ENCODE measurements at places on chromosomes 4 and X.

GRCh38 chrX:74510401-74510800, 89.1 kb downstream of the SLC16A2 start:
- no peak for DNase-seq

- no peak for DNase-seq
Observed at GRCh38 chr4:1720163-1720983, 750 bp downstream of the TMEM129 start.

GRCh38 chr4:85598936-85599335, 124.0 kb downstream of the ARHGAP24 start:
- no peak for DNase-seq

- DNase-seq = no peak
Observed at GRCh38 chr4:139726615-139727014, 61.0 kb downstream of the MGST2 start.

DNA sequence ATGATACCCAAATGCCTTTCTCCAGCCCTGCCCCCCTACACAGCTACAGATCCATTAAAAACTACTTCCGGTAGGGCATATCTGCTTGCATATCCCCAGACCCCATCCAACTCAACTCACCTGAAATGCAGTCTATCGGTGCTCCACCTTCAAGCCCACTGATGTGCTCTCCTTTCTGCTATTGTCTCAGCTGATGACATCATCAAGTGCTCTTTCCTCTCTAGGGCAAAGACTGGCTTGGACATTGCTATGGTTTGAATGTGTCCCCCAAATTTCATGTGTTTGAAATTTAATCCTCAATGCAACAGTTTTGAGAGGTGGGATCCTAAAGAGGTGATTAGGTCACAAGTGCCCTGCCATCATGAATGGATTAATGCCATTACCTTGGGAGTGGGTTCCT, 212.4 kb downstream of the RELL1 start:
- DNase-seq = no peak

DNA sequence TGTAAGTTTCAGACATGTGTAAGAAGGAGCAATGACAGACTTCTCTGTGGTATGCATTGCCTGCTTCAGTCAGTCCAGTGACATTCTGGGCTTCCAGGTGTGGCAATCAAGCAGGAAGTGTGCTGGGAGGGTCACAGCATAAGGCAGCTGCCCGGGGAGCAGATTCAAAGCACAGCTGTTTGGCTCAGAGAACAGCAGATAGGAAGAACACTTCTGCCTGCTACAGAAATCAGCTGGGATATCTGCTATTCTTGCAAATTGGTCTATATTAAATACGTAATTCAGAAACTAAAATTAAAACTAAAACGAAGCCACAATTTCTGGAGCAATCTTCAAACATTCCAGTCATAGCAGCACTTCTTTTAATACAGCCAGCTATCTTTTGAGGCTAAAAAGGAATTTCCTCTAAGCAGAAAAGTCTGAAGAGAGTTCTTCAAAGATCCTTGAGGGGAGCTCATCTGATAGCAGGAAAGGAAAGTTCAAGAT, 47.5 kb upstream of the GALNT7 start:
- DNase-seq = no peak

DNA sequence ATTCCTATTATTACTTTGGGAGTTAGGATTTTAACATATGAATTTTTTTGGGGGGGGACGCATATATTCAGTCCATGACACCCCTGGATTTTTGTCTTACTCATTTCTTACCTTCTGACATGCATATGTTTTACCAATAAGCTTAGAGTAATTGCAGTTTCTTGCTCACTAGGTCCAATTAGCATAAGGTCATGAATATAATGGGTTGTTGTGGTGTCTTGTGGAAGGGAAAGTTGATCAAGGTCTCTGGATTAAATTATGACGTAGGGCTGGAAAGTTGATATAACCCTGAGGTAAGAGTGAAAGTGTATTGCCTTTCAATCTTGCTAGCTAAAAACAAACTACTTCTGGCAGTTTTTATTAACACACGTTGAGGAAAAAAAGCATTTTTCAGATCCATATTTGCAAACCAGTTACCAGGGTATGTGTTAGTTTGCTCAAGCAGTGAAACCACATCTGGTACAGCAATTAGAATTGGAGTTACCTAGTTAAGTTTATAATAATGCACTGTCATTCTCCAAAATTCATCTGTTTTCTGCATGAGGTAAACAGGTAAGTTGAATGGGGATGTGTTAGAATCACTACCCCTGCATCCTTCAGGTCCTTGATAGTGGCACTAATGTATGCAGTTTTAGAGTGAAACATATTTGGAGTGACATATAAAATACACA, 32.0 kb downstream of the STIM2 start:
- DNase-seq = no peak

DNA sequence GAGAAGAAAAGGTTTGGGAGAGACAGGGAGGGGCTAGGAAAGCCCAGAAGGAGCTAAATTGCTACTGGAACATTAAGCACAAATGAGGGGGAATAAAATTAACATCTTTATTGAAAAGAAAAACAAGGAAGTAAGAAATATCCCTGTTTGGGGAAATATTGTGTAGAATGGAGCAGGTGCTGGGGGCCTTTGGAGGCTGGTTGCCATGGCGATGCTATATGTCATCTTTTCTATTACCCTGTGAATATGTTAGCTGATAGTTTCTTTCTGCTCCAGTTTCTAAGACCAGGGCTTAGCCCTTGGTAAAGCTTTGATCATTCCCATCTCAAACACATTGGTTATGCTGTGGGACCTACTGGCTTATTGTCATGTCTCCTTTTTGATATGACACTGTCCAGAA, 28.7 kb downstream of the TMEM31 start:
- no peak for DNase-seq

- DNase-seq = no peak
Observed at GRCh38 chr4:39451423-39452023, 7.2 kb downstream of the RPL9 start.

DNA sequence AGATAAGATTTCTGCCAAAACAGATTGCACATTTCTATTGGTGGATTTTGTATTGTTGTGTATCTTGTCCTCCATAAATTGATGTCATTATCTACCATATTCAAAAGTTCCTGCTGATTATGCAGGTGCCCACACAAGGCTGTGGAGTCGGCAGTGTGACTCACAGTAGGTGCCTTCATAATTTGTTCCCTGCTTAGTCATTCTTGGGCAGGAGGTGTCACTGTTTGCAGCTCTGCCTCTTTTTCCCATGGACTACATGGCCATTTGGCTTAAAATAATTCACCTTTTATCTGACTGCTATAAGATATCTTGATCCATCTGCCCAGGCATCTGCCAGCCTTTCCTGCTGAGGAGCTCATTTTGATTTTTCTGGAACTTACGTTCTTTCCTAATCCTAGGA, 33.6 kb upstream of the ENPEP start:
- DNase-seq = no peak

GRCh38 chrX:12080265-12080664, 58.0 kb upstream of the FRMPD4 start:
- DNase-seq = peak; percentile 39

- no peak for DNase-seq
Observed at GRCh38 chrX:37783305-37783704, 3.4 kb downstream of the CYBB start.

GRCh38 chr4:138560448-138560847, 318.3 kb upstream of the SLC7A11 start:
- DNase-seq = no peak

DNA sequence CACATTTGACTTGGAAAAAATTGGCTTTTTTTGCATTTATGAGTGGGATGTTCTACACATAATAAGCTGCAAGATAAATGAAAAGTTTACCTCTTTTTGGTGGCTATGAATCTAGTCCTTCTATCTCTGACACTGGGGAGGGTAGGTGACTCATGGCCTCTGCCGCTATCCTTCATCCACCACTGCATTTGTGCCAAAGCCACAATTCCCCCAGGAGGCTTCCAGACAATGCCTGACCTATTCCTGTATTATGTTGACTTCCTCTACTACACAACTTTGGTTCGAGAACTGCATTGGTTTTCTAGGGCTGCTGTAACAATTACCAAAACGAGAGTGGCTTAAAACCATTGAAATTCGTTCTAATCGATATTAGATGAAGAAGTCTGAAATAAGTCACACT, 245.6 kb downstream of the TRAM1L1 start:
- DNase-seq = no peak

DNA sequence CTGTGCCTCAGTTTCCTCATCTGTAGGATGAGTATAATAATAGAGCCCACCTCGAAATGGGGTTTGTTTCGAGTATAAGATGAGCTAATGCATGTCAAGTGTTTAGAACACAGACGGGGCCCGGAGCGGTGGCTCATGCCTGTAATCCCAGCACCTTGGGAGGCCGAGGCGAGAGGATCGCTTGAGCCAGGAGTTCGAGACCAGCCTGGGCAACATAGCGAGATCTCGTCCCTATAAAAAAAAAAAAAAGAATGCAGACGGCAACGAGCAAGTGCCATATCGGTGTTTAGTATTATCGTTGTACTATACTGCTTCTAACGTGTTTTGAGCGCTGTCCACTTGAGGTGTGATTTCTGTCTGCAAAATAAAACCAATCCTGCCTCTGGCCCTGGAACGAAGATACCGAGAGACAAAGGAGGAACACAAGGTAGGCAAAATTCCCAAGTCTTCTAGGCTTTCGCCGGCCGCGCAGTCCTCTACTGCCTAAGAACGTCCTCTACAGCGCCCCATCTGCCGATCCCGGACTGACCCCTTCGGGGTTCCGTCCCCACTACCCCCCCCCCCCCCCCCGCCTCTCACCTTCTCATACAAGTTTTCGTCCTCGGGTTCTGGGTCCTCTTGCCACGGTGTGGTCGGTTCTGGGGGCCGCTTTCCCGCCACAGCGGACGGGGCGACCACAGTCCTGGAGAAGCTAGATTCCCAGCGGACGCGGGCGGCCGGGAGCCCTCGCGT, 442 bp downstream of the NDUFB11 start:
- no peak for DNase-seq

DNA sequence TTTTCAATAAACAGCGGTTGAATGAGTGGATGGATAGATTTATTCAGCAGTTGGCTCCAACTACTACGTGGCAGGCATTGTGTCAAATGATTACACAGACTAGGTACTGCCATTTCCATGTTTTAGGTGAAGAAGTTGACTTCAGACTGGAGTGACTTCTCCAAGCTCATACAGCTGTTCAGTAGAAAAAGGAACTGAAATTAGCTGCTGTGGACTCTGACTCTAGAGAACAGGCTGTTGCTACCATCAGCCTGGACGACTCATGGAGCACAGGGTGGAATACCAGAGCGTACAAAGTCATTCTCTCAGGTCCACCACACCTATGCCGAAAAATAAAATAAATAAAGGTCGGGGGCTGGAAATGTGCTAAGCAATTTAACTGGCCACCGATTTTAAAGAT, 45.3 kb downstream of the TENM3 start:
- no peak for DNase-seq

DNA sequence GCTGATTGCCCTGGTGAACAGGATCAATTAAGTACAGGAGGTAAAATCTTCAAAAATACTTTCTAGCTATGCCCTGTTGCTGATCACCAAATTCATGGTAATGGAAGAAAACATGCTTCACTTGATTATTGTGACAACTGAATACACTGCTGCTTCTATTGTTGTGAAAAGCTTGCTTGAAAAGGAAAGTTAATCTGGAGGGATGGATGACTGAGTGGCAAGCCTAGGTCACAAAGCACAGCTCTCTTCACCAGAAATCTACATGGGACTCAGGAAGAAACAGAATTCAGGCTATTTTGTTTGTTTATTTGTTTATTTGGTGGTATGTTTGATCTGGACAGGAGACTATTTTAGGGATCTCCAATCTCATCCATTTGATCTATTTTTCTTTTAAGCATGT, 182.0 kb downstream of the MGST2 start:
- DNase-seq = no peak

GRCh38 chr4:148514581-148514980, 72.4 kb upstream of the NR3C2 start:
- no peak for DNase-seq

GRCh38 chr4:80153874-80154544, 43.3 kb upstream of the PRDM8 start:
- DNase-seq = no peak

DNA sequence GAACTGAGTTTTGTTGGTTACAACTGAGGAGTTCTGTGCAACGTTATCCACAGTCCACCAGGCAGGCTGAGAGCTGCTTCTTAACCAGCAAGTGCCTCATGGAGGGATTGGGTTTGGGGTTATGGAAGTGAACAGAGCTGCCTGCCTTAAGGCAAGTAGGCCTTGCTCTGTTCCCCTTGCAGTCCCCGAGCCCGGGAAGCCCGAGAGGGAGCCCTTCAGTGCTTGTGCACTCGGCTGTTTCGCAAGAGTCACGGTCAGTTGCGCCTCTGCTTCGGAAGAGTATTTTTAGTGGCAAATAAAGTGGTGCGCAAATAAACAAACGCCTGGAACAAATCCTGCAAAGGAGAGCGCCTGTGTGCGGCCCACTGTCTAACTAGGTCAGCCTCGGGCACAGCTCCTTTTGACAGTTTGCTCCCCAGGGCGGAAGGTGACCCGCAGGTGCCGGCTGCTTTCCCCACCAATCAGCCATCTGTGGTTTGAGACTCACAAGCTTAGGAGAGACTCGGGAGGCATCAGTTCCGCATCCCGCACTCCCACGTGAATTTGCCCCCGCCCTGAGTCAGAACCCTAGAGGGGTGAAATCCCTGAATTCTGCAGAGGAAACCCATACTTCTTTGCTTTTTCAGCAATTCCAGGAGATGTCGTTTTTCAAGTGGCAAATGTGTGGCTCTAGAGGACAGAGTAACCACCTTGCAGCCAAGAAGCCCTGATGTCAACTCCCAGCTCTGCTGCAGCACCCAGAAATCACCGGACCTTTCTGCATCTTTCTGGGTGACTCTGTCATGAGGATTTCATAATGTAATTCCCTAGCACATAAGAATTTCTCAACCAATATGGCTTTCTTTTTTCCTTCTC, 56.8 kb downstream of the LGI2 start:
- no peak for DNase-seq

GRCh38 chr4:5631352-5632065, 76.8 kb downstream of the EVC2 start:
- DNase-seq = no peak

- no peak for DNase-seq
Observed at GRCh38 chrX:15797707-15798106, 7.4 kb downstream of the ZRSR2 start.

DNA sequence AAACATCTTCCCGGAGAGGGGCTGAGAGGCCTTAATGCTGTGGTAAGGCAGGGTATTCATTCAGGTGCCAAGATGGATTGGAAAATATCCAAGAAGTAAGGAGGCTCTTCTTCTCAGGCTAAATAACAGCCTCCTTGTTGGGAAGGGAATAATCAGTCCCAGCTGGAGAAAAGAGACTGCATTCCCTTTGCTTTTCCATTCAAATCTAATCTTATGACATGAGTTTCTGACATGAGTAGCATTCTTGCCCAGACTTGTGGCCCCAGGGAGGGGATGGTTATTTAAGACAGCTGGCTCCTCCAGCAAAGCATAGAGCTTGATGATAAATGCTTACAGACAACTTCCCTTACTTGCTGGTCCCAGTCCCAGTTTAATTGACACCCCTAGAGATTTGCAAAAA, 98.3 kb downstream of the DCLK2 start:
- no peak for DNase-seq

- DNase-seq = no peak
Observed at GRCh38 chrX:71621603-71622002, 3.3 kb upstream of the CXCR3 start.

GRCh38 chr4:1763550-1764080, 29.5 kb upstream of the FGFR3 start:
- DNase-seq = no peak

GRCh38 chr4:25847329-25847728, 15.5 kb downstream of the SEL1L3 start:
- no peak for DNase-seq

- no peak for DNase-seq
Observed at GRCh38 chrX:10011991-10012390, 44.8 kb downstream of the CLDN34 start.

- DNase-seq = no peak
Observed at GRCh38 chr4:137641544-137641943, 109.2 kb upstream of the PCDH18 start.

Data from NCI-H524 treated with DMSO at 0.1 percent for 48 hours (cell line).